Upper lobe of right lung (tissue), 1 donor: ENCODE measurements at places on chromosomes 16 and 17.

DNA sequence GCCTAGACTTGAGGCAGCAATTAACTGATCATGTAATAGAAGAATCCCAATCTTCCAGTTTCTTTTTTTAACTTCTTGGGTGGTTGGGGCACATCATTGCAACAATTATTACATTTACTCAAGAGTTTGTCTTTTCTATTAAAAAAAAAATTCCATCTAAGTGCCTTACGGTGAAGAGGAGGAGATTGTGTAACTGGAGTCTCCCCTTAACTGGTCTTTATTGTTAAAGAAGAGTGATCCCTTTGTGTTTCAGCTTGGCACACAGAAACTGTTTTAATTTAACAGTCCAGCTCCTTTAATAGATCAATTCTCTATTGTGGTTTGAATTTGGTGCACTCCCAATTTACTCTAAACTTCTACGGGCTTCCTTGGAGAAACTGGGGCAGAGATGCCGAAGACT is 75.2 kb downstream of the FTO start:
- no peak for DNase-seq

GRCh38 chr16:70610273-70611223 is 35.8 kb upstream of the IL34 start:
- DNase-seq = no peak

DNA sequence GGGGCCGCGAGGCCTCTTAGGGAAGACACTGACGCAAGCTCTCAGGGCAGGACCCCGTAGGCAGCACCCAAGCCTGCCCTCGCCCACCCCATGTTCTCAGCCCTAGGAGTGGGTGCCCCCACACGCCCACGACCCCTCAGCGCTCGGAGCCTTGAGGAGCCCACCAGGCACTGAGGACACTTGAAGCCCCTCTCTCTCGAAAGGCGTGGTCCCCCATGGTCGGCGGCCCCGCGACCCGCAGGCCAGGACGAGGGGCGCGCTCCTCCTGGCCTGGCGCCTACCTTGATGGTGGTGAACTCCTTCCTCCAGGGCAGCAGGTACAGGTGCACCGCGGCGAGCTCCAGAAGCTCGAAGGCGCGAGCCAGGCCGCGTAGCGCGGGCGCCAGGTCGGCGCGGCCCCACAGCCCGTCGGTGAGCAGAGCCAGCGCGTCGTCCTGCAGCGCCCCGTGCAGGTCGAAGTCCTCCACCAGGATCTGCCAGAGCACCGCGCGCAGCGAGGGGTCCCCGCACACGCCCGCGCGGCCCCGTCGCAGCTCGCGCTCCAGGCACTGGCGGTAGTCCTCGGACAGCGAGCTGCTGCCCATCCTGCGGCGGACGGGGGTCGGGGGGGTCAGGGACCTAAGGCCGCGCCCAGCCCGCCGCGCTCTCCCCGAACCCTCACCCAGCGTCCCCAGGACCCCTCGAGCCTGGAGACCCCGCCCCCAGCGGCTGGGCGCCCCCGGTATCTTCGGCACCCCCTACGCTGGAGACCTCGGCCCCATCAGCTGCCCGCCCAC is 668 bp downstream of the SPATA2L start:
- DNase-seq = peak; percentile 85

- peak; percentile 95 for DNase-seq
These were observed 7.5 kb downstream of the LDHD start for GRCh38 chr16:75108792-75109731.

DNA sequence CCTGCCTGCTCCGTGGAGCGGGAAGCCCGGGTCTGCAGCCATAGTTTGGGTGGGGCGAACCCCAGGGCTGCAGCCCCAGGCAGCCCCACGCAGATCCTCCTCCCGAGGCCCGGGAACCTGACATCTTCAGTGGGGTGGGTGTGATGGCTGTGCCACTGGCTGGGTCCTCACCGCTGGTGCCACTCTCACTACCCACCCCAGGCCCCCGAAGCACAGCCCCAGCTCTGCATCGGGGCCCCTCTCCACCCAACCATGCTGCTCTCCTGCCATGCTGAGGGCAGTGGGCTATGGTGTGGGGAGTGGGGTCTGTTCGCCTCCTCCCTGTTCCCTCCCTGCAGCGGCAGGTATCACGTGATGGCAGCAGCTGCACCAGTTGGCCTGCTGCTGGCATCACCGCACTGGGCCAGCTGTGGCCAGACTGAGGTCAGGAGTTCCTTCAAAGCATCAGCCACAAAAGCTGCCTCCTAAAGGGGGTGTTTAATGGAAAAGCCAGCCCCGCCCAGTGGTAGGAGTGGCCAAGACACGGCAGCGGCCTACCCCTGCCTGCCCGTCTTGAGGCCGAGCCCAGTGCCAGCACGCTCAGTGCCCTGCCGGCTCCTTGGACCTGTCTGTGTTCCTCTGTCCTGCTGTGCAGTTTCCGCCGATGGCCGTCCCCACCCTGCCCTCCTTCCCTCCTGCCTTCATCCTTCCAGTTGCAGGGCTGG is 10.8 kb downstream of the KCTD5 start:
- no peak for DNase-seq

DNA sequence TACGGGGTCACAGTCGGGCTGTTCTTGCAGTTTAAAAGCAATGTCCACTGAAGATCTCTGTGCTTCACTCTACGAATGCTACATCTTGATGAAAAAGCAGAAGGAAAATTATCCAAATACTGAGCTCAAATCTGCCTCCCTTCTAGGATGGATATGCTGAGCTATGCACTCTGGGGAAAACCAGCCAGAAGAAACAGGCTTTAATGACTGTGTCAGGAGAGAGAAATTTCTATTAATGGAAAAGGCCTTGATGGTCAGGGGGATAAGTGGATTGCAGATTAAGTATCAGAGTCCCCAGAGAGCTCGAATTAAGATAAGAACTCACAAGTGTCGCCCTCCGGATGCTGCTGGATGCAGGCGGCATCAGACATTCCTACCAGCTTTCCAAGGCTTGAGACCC is 39.6 kb upstream of the RCVRN start:
- DNase-seq = no peak

GRCh38 chr16:29656688-29657523 is 6.1 kb upstream of the SPN start:
- DNase-seq = no peak

- DNase-seq = peak; percentile 90
These were observed 3.8 kb upstream of the TAC4 start for GRCh38 chr17:49851387-49852291.

DNA sequence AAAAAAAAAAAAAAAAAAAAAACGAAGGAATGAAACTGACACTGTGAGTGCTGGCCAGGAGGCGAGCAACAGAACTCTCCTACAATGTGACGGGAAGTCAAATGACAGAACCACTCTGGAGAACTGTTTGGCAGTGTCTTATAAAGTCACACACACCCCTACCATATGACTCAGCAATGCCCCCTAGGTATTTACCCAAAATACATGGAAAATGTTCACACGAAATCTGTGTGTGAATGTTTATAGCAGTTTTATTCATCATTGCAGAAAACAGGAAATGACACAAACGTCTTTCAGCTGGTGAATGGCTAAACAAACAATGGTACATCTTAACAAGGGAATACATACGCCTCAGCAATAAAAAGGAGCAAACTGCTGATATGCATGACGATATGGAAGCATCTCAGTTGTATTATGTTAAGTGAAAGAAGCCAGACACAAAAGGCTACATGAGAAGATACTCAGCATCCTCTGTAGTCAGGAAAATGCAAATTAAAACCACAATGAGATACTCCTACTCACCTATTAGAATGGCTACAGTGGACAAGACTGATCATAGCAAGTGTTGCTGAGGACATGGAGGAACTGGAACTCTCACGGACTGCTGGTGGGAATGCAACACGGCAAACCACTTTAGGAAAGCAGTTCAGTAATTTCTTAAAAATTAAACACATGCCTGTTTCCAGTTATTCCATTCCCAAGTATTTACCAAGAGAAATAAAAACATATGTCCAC is 74.7 kb downstream of the TBC1D16 start:
- DNase-seq = no peak

DNA sequence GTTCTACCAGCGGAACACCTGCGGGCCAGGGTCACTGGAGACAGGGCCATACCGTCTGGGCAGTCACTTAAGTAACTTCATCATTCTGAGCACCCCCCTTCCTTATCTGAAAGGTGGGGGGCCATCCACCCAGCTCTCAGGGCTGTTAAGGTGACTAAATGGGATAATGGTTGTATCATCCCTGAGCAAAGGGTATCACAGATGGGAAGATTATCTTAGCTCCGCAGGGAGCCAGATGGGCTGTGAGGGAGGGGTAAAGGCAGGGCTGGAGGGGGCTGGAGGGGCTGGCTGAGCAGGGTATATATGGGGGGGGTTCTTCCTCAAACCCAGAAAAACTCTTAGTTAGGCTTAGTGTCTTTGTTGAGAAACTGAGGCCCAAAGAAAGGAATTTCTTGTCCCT is 2.9 kb upstream of the CACNA1G start:
- no peak for DNase-seq

DNA sequence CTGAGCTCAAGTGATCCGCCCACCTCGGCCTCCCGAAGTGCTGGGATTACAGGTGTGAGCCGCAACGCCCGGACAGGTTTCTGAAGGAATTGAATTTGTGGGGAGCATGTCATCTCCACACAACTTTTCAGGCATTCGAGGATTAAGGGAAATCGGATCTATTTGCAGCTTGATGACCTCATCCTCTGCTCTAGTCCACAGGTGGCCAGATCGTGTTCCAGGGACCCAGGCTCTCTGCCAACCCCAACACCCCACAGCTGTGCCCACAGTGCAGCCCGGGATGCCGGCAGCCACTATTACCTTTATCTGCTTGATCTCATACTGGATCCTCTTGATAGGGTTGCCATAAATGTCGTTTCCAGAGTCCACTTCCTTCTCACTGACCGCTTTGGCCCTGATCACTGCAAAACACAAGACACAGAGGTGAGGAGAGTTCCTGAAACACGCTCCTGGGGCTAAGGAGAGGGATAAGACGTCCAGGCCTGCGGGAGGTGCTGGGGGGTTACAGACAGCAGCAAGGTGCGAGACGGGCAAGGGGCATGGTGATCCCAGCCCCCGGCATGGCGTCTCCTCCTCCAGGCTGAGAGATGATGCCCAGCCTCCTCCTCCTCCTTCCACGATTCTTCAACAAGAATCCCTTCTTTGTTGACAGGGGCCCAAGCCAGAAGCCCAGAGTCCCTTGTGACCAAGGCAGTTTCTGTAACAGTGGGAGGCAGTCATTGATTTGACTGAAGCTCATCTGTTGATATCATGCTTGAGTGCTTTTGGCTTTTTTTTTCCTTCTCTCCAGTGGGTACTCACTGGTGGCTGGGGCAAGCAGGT is 29.3 kb downstream of the CEP295NL start:
- no peak for DNase-seq

- DNase-seq = no peak
These were observed 98.6 kb downstream of the ZNF18 start for GRCh38 chr17:11898526-11899235.

GRCh38 chr16:49617016-49617629 is 238.8 kb downstream of the ZNF423 start:
- no peak for DNase-seq

GRCh38 chr16:71873199-71873598 is 10.8 kb downstream of the ZNF821 start:
- no peak for DNase-seq

DNA sequence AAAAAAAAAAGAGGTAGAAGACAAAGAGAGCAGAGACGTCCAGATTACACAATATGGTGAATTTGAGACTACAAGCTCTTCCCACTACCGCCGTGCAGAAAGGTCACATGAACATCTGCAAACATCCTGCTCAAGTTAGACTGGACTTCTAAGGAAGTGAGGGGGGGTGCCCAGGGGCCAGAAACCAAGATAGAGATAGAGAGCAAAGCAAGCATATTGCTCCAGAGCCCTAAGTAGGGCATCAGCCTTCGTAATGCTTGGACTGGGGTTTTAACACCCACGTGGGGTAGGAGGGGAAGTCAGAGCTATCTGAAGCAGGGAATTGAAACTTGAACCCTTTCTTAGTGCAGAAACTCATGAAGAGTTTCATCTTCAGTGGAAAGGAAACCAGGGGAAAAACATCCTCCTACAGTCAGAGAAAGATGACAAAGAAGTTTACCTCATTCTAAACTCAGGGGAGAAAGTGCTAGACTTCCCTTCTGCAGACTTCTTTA is 8.7 kb downstream of the CLEC19A start:
- peak; percentile 81 for DNase-seq

- DNase-seq = no peak
These were observed 49.7 kb downstream of the ERN1 start for GRCh38 chr17:64080174-64080618.

GRCh38 chr17:81240761-81241160 is 1.6 kb downstream of the NDUFAF8 start:
- DNase-seq = no peak

DNA sequence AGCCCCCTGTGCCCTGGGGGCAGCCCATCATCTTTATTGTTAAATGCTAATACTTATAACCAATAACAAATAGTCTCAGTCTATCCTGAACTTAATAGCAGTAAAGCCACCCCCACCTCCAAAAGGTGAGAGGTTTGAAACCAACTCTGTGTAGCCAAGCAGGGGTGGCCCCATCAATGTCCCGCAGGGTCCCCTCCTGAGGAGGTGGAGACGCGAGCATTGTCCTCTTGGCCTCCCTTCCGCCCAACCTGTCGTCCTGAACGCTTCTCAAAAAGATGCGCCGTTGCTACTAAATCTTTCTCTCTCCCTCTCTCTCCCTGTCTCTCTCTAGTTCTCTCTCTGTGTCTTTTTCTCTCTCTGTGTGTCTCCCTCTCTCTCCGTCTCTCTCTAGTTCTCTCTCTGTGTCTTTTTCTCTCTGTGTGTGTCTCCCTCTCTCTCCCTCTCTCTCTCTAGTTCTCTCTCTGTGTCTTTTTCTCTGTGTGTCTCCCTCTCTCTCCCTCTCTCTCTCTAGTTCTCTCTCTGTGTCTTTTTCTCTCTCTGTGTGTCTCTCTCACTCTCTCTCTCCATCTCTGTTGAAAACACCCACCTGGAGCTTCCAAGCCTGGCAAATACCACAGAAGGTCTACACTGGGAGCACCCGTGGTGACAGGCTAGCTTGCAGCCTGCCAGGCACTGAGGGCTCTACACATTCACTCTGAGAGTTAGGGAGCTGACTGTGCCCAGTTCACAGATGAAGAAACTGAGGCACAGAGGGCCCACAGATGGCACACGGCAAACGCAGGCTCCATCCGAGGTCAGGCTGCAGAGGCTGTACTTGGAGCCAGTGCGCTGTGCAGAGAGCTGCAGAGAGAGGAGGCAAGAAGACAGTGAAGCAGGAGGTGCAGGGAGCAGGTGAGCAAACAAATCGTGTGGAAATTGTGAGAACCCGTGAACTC is 185.9 kb downstream of the C16orf95 start:
- DNase-seq = peak; percentile 18

DNA sequence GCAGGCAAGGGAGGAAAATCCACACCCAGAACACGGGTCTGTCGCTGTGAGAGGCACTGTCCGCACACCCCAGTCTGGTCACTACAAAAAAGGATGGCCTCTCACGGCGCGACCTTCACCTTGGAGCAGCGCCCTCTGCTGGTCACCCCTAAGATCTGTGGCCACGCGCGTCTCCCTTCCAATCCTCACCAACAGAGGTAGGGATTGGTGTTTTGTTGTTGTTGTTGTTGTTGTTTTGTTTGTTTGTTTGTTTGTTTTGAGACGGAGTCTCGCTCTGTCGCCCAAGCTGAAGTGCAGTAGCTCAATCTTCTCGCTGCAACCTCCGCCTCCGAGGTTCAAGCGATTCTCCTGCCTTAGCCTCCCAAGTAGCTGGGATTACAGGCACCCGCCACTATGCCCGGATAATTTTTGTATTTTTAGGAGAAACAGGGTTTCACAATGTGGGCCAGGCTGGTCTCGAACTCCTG is 15.0 kb upstream of the C17orf58 start:
- peak; percentile 83 for DNase-seq
